ENCODE measurements at places on chromosomes 1 and 21.
A peak's percentile ranks its signal among the peaks of the same experiment; 100 is the strongest.

DNA sequence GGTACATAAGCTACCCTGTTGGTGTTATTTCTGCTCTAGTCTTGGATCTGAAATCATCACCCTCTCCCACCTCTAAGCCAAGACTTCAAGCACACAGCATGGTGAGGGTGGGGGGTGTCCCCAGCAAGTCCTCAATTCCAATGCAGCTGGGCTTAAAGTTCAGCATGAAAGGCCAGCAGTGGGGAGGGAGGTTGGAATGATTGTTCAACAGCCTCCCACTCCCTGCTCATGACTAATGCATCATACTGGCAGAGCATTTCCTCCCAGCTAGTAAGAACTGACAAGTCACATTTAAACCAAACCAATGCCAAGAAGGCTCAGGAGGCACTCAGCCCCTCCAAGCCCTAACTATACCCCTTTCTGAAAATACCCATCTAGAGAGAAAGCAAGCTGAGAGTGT is 50.1 kb downstream of the TIAM1 start:
- peak; percentile 91 for DNase-seq

- DNase-seq: no peak
These were observed 29.8 kb upstream of the ETV3 start for GRCh38 chr1:157168015-157168414.

- no peak for DNase-seq
These were observed 15.1 kb upstream of the CD58 start for GRCh38 chr1:116585886-116586285.

- DNase-seq: no peak
These were observed 109.9 kb downstream of the LYPLAL1 start for GRCh38 chr1:219283541-219283940.

GRCh38 chr1:239814306-239814881 is 277.3 kb upstream of the FMN2 start:
- peak; percentile 82 for DNase-seq

- DNase-seq: no peak
These were observed 57.3 kb downstream of the OBSCN start for GRCh38 chr1:228265167-228265566.

GRCh38 chr1:206489980-206490770 is 17.2 kb upstream of the RASSF5 start:
- DNase-seq: peak; percentile 81
